Activated CD8-positive, alpha-beta memory T cell treated with anti-CD3 and anti-CD28 coated beads, Interleukin-2, amount 10 ng/mL, durations not matched to agents 7 days and 5 days (primary cell): ENCODE measurements at places on chromosomes 13 and 19. TPM values are rescaled to one million over a fixed set of nuclear protein-coding genes. Genes with fewer than 3 reads are reported as not detected.

DNA sequence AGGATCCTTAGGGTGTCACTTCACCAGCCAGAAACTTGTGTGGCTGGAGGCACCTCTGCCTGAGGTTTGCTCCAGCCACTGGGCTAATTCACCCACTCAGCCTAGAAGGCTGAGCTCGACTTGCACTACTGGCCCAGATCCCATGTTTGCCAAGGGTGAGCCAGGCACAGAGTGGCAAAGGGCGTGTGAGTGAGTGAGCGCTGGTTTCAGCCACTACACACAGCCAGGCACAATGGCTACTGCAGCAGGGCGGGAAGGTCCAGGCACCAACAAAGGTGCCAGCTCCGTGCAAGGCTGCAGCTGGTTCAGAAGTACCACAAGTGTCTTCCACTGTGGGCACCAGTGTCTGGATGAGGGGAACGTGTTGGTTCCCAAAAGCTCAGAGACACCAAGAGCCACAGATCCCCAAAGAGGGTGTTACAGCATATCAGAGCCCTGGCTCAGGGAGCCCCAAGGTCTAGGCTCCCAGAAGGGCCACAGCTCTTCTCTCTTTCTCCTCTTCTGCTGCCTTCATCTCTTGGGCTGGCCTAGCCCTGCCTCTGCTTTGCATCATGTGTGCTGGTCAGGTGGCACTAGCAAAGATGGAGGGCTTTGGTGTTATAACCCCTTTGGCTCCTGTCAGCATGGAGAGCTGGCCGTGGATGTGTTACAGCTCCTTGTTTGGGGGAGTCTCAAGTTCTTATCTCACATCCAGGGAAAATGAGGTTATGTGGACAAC, 736.3 kb upstream of the KLHL1 start:
- H3K36me3 ChIP-seq: no peaks in the 10 kb centered on the region
- H3K27me3 ChIP-seq: no peaks in the 10 kb centered on the region
- H3K4me3 ChIP-seq: no peak overlapping the region
- DNase-seq: no peak

The ZNF225 gene
- total RNA-seq: 4.2 TPM

- H3K36me3 ChIP-seq: peaks cover 19% of the 10 kb centered on the region
- no peak overlapping the region for H3K27ac ChIP-seq
- peaks cover 8% of the 10 kb centered on the region for H3K4me1 ChIP-seq
- DNase-seq: no peak
- no peaks in the 10 kb centered on the region for H3K27me3 ChIP-seq
These were observed 82.2 kb downstream of the SLC7A1 start for GRCh38 chr13:29513002-29513980.

DNA sequence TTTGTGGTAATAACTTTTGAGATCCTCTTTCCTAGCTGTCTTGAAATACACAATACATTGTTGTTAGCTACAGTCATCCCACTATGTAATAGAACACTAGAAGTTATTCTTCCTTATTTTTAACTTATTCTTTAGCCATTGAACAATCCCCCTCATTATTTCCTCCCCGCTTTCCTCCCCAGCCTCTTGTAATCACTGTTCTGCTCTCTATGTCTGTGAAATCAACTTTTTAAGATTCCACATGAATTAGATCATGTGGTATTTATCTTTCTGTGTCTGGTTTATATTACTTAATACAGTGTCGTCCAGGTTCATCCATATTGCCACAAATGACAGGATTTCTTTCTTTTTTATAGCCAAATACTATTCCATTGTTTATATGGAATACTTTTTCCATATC, 72.9 kb downstream of the SLC10A2 start:
- no peaks in the 10 kb centered on the region for H3K27me3 ChIP-seq
- H3K4me3 ChIP-seq: no peak overlapping the region
- no peaks in the 10 kb centered on the region for H3K36me3 ChIP-seq
- H3K4me1 ChIP-seq: no peaks in the 10 kb centered on the region

GRCh38 chr13:60716313-60716712, 319.3 kb downstream of the TDRD3 start:
- H3K4me1 ChIP-seq: no peaks in the 10 kb centered on the region
- no peak overlapping the region for H3K4me3 ChIP-seq
- no peak for DNase-seq
- H3K27ac ChIP-seq: no peak overlapping the region
- no peaks in the 10 kb centered on the region for H3K27me3 ChIP-seq

The INAFM1 gene
- 7.6 TPM for total RNA-seq

DNA sequence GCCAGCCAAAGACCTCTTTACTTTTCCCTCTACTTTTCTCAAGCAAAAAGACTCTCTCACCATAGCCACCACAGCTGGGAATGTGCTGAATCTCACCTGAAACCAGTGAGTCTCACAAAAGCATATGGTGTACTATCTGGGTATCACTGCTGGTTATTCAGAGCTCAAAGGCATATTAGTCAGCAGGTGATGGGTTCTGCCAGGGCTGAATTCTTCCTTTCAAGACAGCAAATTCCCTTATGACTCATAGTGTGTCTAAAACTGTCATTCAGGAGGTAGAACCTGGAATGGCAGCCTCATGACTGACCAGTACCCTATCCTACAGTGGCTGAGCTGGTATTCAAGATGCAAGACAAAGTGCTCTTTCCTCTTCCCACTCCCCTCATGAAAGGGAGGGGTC, 2859.1 kb downstream of the PCDH9 start:
- no peak overlapping the region for H3K27ac ChIP-seq
- DNase-seq: no peak
- H3K36me3 ChIP-seq: no peaks in the 10 kb centered on the region
- no peak overlapping the region for H3K4me3 ChIP-seq
- H3K27me3 ChIP-seq: no peaks in the 10 kb centered on the region

The ZNF99 gene
- total RNA-seq: not detected
